Esophagus squamous epithelium (tissue), 5 donors: ENCODE measurements at places on chromosomes 16 and 17.

GRCh38 chr16:85385463-85386331, 227.4 kb upstream of the GSE1 start:
- no peak for DNase-seq

DNA sequence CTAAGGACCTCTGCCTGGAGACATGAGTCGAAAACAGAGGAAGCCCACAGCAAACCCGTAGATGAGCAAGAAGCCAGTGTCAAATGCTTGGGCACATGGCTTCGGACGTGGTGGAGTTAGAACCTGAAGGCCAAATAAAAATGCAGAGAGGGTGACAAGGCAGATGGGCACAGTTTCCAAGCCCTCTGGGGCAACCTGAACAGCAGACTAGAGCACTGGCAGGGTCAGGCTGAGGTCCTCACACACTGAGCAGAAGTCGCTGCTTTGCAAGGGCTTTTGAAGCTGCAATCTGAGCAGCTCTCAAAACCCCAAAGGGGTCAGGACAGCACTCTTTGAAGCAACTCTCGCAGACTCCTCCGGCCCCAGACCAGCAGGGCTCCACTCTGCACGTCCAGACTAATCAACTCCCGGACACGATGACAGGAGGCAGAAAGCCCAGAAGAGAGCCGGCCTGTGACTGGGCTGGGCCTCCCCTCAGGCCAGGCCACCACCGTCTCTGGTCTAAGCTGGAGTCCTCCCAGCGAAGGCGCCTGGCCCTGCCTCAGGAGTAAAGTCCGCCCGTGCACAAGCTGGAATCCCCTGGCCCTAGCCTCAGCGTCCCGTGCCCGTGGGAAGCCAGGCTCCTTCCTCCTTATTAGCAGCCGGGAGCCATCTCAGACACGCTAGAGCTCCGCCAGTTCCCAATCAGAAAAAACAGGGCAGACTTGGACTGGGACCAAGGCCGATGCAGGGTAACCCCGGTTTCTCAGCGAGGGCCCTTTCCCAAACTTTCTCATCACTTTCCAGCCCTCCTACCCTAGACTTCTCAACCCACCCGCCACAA, 924 bp downstream of the SMARCD2 start:
- no peak for DNase-seq

DNA sequence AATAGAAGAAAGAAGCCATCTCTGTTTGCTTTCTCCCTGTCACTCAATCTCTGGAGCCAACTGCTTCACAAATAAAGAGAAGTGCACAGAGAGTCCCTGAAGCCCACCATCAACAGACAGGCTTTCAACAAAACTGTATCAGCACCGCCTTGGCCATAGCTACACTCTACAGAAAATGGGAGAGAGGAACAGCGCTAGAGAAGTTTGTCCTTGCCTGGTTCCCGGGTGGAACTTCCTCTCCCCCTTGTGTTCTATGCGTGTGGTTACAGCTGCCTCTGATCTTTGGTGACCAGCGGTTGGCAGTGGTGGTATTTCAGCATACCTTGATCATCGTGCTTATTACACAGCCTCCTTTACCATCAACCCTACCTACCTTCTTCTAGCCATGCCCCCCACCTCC, 91.4 kb upstream of the CCL2 start:
- no peak for DNase-seq

- no peak for DNase-seq
Measured at GRCh38 chr17:42629411-42630009, 20.0 kb downstream of the TUBG1 start.

DNA sequence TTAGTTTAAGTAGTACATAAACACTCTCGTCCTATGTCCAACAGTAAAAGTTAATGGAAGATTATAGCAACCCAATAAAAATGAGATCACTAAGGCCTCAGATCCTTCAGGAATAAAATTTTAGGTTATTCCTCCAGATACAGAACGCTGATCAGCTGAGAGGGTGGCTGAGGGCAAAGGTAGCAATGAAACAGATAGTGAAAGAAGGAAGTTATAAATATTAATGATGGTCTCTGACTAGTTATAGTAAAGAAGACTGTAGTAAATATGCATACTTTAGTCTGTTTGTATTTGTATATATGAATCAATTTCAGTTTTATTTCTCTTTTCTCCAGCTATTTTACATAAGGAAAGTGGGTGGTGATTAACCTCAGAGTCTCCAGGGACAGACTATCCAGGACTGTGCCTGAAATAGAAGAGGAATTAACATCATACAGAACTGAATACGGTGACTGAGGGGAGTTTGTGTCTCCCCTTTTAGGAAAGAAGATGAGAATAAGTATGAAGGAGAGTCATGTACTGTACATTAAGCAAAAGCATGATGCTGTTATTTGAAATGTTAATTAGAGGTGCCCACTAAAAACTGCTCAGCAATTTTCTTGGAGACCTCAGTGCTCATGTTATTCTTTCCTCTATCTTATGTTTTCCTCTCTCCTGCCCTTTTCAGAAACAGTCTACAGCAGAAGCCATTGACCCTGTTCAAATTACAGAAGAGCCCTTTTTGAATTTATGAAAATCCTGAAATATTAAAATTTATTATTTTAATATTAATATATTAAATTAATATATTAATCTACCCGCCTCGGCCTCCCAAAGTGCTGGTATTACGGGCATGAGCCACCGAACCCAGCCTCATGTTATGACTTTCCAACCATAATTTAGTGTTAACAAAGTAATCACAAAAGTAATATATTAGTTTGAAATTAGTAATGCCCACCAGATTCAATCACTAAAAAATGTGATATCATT, 36.5 kb upstream of the DHRS7B start:
- DNase-seq, result no peak

DNA sequence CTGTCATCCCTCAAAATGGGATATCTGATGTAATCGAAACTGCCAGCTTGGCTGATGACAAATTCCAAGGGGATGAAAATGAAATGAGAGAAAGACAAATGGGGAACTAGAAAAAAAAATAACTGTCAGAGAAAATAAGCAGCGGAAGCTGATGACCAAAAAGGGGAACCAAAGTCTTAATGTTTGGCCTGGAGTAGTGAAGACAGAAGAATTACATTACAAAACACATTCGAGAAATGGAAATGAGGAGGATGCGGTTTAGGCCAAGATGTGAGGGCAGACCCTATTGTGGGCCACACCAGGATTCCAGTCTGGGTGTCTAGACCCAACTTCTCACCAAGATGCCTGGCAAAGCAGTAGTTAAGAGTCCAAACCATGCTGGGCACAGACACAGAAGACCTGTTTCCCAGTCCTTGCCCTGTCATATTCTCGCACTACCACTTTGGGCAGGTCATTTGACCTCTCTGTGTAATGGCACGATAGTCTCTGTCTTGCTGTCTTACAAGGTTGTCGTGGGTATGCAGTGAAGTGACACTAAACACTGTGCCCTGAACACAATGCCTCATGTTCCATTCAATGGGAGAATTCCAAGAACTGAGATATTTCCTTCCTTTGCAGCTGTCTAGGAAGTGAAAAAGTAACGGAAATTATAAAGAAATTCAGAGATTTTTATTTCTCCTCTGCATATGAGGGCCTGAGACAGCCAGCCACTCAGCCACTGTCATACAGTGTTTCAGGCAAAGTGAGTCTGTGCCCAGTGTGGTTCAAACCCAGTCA, 12.3 kb upstream of the CCL2 start:
- no peak for DNase-seq

- no peak for DNase-seq
Measured at GRCh38 chr17:63265526-63265925, 180.6 kb downstream of the CYB561 start.

GRCh38 chr17:59753522-59754467, 46.3 kb downstream of the VMP1 start:
- DNase-seq, result no peak

DNA sequence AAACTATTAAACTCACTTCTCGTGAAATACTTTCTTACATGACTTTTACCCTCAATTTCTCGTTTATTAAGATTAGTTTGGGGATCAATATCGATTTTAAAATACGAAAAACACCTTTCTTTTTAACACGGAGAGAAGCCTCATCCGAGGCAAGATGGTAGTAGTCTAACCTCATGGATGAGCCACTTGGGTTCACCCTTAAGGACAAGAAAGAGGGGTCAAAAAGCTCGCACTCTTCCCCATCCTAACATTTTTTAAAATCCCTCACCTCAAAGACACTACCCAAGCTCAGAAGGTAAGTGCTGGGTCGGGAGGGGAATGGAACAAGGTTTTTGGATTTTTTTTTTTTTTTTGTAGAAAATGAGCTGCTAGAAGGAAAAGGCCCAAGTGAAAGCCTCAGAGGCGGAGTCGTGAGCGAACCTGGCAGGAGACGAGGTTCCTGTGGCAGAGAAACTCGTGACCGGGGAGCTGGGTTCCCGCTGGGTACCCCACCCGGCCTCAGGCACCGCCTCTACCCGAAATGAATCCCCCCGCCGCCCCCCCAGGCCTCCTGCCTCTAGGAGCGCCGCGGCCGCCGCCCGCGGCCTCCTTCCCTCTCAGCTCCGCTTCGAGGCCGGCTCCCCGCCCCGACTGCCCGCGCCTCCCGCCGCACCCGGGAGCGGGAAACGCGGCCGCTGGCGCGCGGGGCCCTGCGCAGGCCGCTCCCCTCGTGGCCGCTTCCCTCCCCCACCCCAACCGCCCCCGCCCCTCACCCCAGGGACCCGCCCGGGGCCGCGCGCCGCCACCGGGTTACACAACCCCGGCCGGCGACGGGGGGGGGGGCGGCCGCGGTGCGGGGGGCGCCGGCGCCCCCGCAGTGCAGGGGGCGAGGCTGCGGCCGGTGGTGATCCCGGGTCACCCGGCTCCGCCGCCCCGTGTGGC, 1.6 kb downstream of the NUFIP2 start:
- no peak for DNase-seq

DNA sequence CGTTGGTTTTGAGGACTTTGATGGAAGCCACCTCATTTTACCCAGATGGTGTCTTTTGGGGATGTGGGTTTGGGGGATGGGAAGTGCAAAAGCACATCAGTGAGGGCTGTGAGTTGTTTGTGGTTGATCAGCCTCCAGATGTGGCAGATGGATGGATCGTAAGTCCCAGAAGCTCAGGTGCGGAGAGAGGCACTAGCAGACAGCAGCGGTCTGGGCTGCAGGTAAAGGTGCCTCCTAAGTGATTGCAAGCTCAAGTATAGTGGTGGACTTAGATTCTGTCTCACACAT, 18.0 kb downstream of the HS3ST3B1 start:
- no peak for DNase-seq

- DNase-seq, result no peak
Measured at GRCh38 chr17:63447471-63448009, 1.4 kb upstream of the CYB561 start.

- no peak for DNase-seq
Measured at GRCh38 chr17:56373981-56374833, 219.3 kb upstream of the NOG start.
